ENCODE measurements at places on chromosomes 1 and 21. TPM values are rescaled to one million over a fixed set of nuclear protein-coding genes. Genes with fewer than 3 reads are reported as not detected.

TNFSF4 gene
- total RNA-seq = 31.6 TPM

NEGR1 gene
- 0.25 TPM for total RNA-seq

TMCO1 gene
- 58.4 TPM for total RNA-seq

OR2T33 gene
- not detected for total RNA-seq

UTS2 gene
- not detected for total RNA-seq

SPRR2A gene
- not detected for total RNA-seq

HPCAL4 gene
- not detected for total RNA-seq

RUNX1 gene
- total RNA-seq = 3.7 TPM

KCNQ4 gene
- not detected for total RNA-seq

PTAFR gene
- total RNA-seq = 0.05 TPM

PPIAL4G gene
- total RNA-seq = not detected

LCE1E gene
- total RNA-seq = not detected

HCRTR1 gene
- 0.13 TPM for total RNA-seq

NRIP1 gene
- total RNA-seq = 61.0 TPM

GPR153 gene
- total RNA-seq = 0.73 TPM

CSF1 gene
- total RNA-seq = 31.0 TPM

MPZ gene
- 2.1 TPM for total RNA-seq

FAM131C gene
- 0.10 TPM for total RNA-seq

NFASC gene
- not detected for total RNA-seq

CRYBG2 gene
- total RNA-seq = not detected

ATP1A4 gene
- total RNA-seq = not detected

RGS18 gene
- not detected for total RNA-seq

NES gene
- total RNA-seq = 360 TPM

USH2A gene
- not detected for total RNA-seq

ATXN7L2 gene
- total RNA-seq = 3.2 TPM

MTARC2 gene
- 10.1 TPM for total RNA-seq

AMPD1 gene
- total RNA-seq = not detected

TDRD5 gene
- 0.05 TPM for total RNA-seq

RNF186 gene
- not detected for total RNA-seq

C4BPB gene
- not detected for total RNA-seq

SLC2A5 gene
- not detected for total RNA-seq

KRTAP13-1 gene
- total RNA-seq = not detected

PGD gene
- 324 TPM for total RNA-seq

TRAF3IP3 gene
- total RNA-seq = not detected

ZNF684 gene
- 3.8 TPM for total RNA-seq

PLA2G2F gene
- total RNA-seq = not detected

SYNC gene
- total RNA-seq = 10.6 TPM

IL10 gene
- total RNA-seq = not detected

HMGCL gene
- 38.7 TPM for total RNA-seq

PLA2G2C gene
- not detected for total RNA-seq

RGS2 gene
- total RNA-seq = 8.6 TPM

GNAT2 gene
- 0.34 TPM for total RNA-seq

LRRC53 gene
- total RNA-seq = not detected

All from mammary microvascular endothelial cell (primary cell).